ENCODE measurements at places on chromosomes 5 and 9. TPM values are rescaled to one million over a fixed set of nuclear protein-coding genes. Genes with fewer than 3 reads are reported as not detected.

Gene IL4
- not detected for total RNA-seq

Gene FOXD4L3
- total RNA-seq = not detected

Gene RBM27
- 10.6 TPM for total RNA-seq

Gene STXBP1
- 17.5 TPM for total RNA-seq

Gene FCN2
- total RNA-seq = not detected

Gene PDLIM4
- 0.64 TPM for total RNA-seq

Gene PCDHGB2
- total RNA-seq = 0.11 TPM

Gene DDX4
- total RNA-seq = not detected

Gene WDR38
- 0.12 TPM for total RNA-seq

Gene ARHGEF28
- total RNA-seq = 11.5 TPM

Gene GSN
- 73.0 TPM for total RNA-seq

Gene IDNK
- 5.7 TPM for total RNA-seq

Gene LHX3
- total RNA-seq = 0.08 TPM

Gene MLANA
- total RNA-seq = not detected

Gene PDZD2
- total RNA-seq = 0.21 TPM

Gene SPINK5
- total RNA-seq = not detected

Gene UGT3A2
- total RNA-seq = not detected

Gene IL9
- total RNA-seq = not detected

Gene FAM200C
- total RNA-seq = 2.2 TPM

Gene RAB3C
- not detected for total RNA-seq

Gene RLN2
- 0.52 TPM for total RNA-seq

Gene IFNK
- not detected for total RNA-seq

Gene NR2F1
- 4.8 TPM for total RNA-seq
